Neural progenitor cell (in vitro differentiated cells): ENCODE measurements at places on chromosomes 7 and 10. TPM values are rescaled to one million over a fixed set of nuclear protein-coding genes. Genes with fewer than 3 reads are reported as not detected.

- DNase-seq, result no peak
These were observed 122.6 kb downstream of the MARCHF5 start for GRCh38 chr10:92413519-92413918.

GRCh38 chr10:89147256-89147655 lies 59.9 kb downstream of the CH25H start:
- DNase-seq, result no peak

DNA sequence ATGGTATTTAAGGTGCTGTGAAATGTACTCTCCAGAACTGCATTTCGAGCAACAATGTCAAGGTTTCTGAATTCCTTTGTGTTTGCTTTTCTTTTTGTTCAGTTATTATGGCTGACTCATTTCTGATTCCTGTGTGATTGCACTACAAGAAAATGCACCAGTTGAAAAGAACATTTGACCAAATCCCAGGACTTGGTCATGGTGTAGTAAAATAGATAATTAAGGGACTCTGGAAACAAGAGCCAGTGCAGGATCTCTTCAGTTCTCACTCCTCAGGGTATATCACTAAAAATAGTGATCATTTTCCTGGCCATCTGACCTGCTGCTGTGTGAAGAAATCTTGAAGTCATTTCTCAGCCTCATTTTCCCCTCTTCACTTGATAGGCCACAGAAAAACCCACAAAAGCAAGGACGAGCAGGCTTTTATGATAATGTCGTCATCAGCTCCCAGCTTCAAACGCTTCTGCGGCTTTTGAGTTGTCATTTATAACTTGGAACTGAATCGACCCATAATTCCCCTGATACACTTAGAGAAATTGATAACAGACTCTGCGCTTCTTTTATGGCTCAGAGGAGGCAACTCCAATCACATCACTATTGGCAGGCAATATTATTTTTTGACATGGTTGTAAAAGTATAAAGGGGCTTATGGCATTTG lies 274.7 kb downstream of the HDAC9 start:
- DNase-seq, result no peak

DNA sequence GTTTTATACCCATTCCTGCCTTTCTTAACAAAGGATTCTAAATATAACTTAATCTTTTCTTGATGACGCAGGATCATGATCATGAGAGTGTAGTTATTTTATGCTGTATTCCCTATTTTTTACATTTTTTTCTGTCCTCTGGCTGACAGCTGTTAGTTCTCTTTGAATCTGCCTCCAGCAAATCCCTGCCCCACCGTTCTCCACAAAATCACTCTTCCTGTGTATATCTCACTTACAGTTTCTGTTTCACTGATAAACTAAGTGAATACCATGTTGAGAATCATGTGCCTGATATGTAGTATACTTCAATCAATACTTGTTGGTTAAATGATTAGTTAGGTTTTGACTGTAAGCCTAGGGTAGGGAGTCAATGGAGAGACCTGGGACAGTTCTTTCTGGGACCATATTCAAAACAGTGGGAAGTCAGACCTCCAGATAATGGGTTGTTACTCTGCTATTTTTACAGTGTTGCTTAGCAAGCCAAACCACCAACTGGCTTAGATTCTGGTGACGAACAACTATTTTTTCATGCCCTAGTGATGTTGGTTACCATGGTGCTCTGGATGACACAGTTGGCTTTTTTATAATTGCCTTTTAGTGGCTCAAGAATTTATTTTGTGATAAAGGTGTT lies 12.8 kb downstream of the CNNM1 start:
- DNase-seq, result no peak

Gene TSPAN14
- 32.7 and 68.9 TPM in 2 replicates for total RNA-seq

Gene TSPAN13
- 25.6 and 41.2 TPM in 2 replicates for total RNA-seq

Gene SSC4D
- 0.43 and 6.8 TPM in 2 replicates for total RNA-seq

GRCh38 chr7:75979759-75980429 lies 14.5 kb downstream of the TMEM120A start:
- DNase-seq, result no peak

Gene GRM3
- total RNA-seq, result 13.6 and 22.2 TPM in 2 replicates

Gene SUPV3L1
- 31.9 and 32.2 TPM in 2 replicates for total RNA-seq

Gene ITPRID1
- not detected in 2 replicates for total RNA-seq

- DNase-seq, result no peak
These were observed 225.8 kb upstream of the KLF14 start for GRCh38 chr7:130959743-130960207.

Gene ANKRD1
- total RNA-seq, result 0.09 and 1.2 TPM in 2 replicates

Gene MYPN
- not detected in 2 replicates for total RNA-seq

DNA sequence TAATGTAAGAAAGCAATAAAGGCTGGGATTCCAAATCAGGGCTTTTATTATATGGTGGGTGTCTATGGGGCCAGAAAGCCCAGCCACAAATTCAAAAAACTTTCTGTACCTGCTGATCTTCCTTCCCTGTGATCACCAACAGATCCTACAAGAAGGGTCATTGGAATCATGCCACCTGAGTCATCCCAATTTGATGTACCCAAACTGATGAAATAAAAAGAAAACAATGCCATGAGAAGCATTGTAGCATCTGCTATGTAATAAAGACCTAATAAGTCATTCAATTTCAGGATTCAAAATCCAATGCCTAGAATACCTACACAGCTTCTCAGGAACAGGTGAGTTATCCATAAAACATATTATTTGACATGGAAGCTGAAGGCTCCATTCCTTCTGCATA lies 228.8 kb downstream of the DKK1 start:
- DNase-seq, result no peak

Gene TFAM
- 44.9 and 61.2 TPM in 2 replicates for total RNA-seq

Gene ANKRD61
- total RNA-seq, result 0.46 TPM in 1 of 2 replicates, not detected in the other

- peak; percentile 22 for DNase-seq
These were observed 34.5 kb downstream of the EBF3 start for GRCh38 chr10:129929343-129930292.

DNA sequence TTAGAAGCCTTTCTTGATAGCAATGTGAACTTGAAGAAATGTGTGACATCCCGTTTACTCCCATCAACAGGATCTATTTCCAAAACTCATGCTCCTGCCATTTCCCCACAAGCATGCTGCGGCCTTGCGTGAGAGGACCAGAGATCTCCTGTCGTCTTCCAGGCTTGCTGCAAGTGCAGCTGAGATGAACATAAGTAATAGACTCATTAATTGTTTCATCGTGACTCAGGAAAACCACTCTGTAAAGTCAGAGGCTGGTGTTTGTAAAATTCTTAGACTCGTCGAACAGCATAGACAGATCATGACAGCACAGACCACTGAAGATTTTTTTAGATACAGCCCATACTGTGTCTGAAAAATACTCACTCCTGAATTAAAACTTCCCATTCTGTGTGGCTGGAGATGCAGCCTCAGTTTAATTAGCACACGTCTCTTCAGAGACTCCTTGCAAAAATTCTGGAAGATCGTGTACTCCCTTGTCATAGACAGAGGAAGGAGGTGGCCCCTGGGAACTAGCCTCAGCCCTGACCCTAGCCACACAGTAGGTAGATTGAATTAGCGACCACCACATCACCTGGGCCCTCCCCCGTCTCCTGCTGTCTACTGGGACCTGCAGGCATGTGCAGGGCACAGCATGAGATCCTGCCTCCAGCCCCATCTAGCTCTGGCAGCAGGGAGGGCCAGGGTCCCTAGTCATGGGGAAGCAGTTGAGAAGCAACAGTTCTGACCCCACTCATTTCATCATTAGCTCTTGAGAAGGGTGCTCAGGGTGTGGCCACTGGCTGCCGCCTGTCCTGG lies 226.0 kb downstream of the CELF2 start:
- DNase-seq, result no peak

GRCh38 chr7:112422842-112423496 lies 27.3 kb upstream of the IFRD1 start:
- DNase-seq, result peak; percentile 65

Gene FGF8
- 17.6 and 32.2 TPM in 2 replicates for total RNA-seq

DNA sequence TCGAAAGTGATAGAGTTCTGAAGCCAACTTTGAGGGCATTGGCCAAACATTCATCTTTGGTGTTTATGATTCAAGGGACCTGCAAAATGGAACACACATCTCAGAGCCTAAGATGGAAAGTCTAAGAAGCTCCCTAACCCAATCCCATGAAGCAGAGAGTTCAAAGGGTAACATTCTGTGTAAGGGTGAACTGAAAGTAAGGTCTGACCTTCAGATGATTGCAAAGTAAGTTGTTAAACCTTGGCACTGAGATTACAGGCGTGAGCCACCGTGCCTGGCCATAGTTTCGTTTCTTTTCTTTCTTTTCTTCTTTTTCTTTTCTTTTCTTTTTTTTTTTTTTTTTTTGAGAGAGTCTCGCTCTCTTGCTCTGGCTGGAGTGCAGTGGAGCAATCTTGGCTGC lies 2.2 kb downstream of the ZNF212 start:
- DNase-seq, result no peak

GRCh38 chr7:128059143-128059988 lies 28.1 kb upstream of the LRRC4 start:
- peak; percentile 80 for DNase-seq

DNA sequence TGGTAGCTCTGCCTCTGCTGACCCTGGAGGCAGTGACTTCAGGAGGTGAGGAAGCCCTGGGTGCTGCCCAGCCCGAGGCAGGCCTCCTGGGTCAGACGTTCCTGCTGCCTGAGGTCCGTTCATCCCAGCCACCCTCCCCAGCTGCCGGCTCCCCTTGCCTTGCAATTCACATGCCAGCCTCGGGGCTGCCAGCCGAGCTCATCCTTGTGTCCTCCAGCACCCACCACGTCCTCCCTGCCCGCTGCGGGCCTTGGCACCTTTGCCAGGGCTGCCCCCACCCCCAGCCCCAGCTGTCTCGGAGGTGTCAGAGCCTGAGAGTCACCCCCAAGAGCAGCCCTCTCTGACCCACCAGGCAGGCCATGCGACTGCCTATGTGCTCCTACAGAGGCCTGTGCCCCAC lies 162.1 kb upstream of the RNF32 start:
- DNase-seq, result no peak

DNA sequence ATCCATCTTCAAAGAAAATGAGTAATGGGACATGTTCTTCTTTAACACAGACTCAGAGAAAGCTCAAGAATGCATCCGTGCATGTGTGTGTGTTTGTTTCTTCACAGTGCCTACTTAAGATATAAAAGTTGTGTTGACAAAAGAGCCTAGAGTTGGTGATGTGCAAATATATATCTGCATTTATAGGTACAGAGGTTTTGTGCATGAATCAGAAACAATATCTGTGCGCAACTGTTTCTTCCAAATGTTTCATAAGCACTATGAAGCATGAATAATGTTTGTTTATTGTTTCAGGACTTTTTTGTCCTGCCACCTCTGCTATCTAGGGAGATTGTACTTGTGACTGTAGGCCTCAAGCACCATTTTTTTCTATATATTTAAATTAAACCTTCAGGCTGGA lies 229.7 kb downstream of the CSTF2T start:
- DNase-seq, result no peak

Gene GPR15LG
- total RNA-seq, result not detected in 2 replicates

Gene HIF1AN
- total RNA-seq, result 24.2 and 26.4 TPM in 2 replicates

- no peak for DNase-seq
These were observed 74.2 kb downstream of the MALSU1 start for GRCh38 chr7:23373151-23374004.

Gene PAX2
- total RNA-seq, result 0.06 and 0.34 TPM in 2 replicates

DNA sequence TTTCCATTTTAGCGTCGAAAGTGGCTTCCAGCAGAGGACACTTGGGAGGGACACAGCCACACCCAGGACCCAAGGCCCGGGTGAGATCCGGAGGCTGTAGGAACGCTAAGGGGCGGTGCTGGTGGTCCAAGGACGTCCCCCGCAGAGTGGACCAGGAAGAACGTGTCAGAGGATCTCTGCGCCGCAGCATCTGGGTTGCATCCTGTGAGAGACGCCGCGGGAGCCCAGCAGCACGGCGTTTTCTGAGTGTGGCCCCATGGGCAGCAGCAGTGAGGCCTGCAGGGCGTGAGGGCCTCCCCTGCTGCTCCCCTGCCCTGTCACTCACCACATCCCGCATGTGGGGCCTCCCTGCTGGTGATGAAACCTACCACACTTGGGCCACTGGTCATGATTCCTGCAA lies 40.5 kb upstream of the BNIP3 start:
- no peak for DNase-seq

Gene SHOC2
- 42.1 and 54.9 TPM in 2 replicates for total RNA-seq

Gene PROSER2
- total RNA-seq, result 2.0 and 2.3 TPM in 2 replicates

GRCh38 chr7:116122972-116123595 lies 87.3 kb upstream of the TES start:
- DNase-seq, result peak; percentile 25

DNA sequence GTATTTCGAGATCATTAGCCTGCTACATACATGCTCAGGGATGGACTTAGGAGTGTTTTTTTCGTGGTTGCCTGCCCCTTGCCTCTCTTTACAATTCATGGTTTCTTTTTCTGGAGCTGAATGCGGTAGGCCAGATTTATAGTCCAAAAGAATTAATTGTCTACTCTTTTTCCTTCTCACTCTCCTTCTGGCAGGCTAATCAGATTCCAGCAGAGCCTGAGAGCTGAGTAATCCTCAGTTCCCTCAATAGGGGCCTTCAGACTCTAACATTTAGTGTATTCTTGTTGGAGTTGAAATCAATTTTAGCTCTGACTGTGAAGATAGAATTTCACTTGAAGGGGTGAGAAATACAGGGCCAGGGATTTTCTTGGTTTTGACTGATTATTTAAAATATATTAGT lies 16.4 kb downstream of the SORCS3 start:
- DNase-seq, result peak; percentile 32

DNA sequence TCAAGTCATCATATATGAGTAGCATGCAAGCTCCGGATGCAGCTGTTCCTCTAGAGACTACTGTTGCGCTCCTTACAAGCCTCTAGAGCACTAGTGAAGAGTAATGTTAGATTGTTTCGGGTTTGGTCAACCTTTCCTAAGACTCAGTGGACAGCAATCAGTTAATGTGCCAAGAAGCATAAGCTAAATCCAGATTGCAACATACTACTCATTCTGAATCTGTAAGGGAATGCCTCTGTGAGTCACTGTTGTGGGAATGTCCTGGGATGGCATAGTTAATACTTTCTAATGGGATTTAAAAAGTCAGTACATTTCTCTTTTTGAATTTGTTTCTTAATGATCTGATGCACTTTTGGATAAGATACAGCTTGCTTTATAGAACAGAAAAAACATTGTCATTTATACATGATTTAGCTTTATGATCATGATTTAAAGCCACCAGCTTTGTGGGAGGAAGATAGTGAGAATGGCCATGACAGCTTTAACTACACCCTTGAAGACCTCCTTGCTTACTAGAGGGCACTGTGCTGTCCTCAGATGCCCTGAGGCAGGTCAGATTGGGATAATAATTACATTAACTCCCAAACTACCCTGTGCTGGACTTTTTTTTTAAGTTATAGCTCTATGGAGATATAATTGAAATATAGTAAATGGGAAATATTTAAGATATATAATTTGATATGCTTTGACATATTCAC lies 138.4 kb downstream of the SDK1 start:
- no peak for DNase-seq

DNA sequence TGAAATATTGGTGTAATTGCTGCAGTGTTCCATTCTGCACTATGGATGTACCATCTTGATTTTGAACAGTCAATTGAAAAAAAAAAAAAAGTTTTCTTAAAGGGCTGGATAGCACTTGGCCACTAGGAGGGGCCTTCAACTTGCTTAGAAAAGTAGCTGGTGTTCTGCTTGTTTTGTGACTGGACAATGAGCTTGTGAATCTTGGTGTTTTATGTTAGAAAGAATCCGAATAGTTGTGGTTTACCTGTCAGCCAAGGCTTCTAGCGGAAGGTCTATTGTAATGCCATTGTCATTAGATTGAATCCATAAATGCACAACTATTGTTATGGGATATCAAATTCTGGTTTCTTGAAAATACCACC lies 77.1 kb downstream of the BMPER start:
- DNase-seq, result peak; percentile 47

GRCh38 chr10:112559349-112559748 lies 112.3 kb downstream of the VTI1A start:
- DNase-seq, result no peak
